Activated CD4-positive, alpha-beta memory T cell treated with anti-CD3 and anti-CD28 coated beads for 36 hours (primary cell): ENCODE measurements at places on chromosomes 6 and 20. TPM values are rescaled to one million over a fixed set of nuclear protein-coding genes. Genes with fewer than 3 reads are reported as not detected.

The PRR18 gene
- not detected for total RNA-seq

The TFAP2D gene
- not detected for total RNA-seq

The CDKN1A gene
- 66.7 TPM for total RNA-seq

The DBNDD2 gene
- 21.6 TPM for total RNA-seq

The PLEKHG1 gene
- 5.0 TPM for total RNA-seq

The HSPA12B gene
- not detected for total RNA-seq

The PGC gene
- total RNA-seq = not detected

The SEMG1 gene
- total RNA-seq = not detected

The RFX6 gene
- total RNA-seq = not detected
